ENCODE measurements at places on chromosomes 7 and 10.
A peak's percentile ranks its signal among the peaks of the same experiment; 100 is the strongest.

DNA sequence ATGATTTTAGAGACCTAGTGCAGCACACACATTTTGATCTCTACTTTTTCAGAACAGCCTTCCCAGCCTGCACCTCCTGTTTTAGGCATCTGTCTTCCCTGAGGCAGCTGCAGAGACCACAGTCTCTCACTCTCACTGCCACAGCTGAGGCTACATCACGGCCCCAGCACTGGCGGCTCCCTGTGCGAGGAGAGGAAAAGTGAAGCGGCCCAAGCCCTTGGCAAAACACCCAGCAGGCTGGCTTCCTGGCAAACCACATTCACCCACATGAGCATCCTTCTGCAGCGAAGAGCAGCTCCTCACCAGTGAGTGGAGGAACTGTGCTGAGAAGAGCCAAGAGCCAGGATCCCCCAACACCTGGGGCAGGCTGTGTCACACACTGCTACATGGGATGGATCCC is 14.0 kb downstream of the HUS1 start:
- DNase-seq = no peak

DNA sequence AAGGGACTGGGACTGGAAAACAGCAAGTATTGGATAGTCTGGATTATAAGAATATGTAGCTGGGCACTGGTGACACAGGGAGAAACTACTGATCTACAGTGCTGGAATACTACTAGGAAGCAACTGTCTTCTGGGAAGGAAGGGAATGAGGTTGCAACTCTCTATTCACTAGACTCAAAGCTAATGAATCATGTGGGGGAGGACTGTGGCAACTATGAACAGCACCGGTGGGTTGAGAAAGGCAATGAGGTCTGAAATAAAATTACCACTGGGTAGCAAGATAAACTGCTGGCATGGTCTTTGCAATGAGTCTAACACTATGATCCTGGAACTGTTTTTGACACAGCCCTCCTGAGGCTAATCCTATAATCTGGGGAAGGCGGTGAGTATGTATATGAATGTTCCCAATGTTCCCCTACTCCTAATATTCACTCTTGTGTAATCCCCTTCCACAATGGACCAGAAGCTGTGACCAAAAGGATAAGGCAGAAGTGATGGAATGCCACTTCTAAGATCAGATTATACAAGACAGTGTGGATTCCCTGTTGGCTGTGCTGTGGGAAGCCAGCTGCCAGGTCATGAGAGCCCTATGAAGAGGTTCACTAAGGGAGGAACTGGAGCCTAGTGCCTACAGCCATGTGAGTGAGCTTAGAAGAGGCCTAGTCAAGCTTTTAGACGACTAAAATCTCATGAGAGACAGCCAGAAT is 101.3 kb upstream of the DNAJB12 start:
- no peak for DNase-seq

- DNase-seq = no peak
Measured at GRCh38 chr7:44846816-44847508, 925 bp downstream of the H2AZ2 start.

DNA sequence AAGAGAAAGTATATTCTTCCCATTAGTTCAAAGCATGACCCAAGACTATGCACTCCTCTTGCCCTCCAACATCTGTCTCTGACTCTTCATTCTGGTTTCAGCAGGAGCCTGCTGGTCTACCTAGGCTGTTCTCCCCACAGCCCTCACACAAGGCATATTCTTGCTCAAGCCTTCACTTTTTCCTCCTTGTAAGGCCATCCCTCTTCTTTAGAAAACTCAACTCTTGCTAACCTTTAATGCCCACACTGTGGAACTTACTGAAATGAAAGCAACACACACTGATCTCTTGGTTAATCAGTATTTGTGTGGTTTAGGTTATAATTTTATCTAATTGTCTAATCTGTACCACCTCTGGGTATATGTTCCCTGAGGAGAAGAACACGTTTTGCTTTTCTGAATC is 75.8 kb downstream of the PRKCQ start:
- DNase-seq = no peak

DNA sequence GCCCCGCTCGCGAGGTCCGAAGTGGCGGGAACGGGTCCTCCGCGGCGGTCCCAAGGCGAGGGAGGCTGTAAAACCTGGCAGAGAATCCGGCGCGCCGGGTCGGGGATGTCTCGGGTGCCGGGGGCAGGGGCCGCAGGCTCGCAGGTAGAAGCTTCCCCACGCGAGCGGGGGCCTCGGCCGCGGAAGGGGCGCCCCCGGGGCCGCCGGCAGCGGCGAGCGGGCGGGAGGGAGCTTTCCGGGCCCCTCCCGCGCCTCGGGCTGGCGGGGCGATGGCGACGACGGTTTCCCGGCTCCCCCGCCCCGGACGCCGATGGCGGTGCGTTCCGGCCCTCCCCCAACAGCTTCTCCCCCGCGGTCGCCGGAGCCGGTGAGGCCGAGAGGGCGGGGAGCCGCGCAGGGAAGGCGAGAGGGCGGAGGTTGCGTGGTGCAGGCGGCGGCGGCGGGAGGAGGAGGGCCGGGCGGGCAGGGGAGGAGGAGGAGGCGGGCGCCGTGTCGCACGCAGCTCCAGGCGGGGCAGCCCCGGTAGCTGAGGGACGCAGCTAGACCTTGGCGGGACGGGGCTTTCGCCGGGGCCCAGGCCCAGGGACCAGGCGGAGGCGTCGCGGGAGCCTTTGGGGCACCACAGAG is at the start of gene CUL1:
TSS of gene CUL1 (plus strand) at position 507 of the 627 bp plus-strand sequence. CDS start 31,220 bp downstream, outside the sequence.
- peak; percentile 84 for DNase-seq

DNA sequence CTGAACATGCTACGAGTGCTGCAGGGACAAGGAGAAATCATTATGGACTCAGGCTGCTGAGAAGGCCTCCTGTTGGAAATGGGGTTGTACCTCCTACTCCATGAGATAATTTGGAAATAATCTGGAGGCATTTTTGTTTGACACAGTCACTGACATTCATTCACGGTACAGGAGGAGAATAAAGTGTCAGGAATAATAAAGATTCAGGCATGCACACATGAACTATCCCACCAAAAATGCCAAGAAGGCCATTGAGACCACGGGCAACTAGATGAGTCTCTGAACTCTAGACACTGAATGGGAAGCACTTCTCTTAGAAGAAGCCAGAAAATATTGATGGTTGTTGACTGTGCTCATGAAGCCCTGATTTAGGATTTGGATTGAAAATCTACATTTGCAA is 220.9 kb upstream of the HABP2 start:
- no peak for DNase-seq
